ENCODE measurements at places on chromosomes 2 and 18.

DNA sequence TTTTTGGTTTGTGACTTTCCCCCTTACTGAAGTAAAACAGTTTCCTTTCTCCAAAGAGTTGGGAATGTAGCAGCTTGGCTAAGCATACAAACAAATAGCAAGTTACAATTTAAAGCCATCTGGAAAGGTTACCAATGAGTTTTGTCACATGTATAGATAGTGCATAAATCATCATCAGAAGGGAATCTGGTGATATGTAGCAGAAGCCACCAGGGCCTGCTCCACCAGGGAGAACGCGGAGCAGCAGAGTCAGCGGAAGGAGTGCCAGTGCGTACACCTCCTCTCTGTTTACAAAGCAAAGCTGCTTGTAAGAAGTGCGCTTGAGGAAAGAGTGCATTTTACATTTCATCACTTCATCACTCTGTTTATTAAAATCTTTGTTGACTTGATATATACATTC, 240.1 kb downstream of the FAM210A start:
- no peak for DNase-seq

DNA sequence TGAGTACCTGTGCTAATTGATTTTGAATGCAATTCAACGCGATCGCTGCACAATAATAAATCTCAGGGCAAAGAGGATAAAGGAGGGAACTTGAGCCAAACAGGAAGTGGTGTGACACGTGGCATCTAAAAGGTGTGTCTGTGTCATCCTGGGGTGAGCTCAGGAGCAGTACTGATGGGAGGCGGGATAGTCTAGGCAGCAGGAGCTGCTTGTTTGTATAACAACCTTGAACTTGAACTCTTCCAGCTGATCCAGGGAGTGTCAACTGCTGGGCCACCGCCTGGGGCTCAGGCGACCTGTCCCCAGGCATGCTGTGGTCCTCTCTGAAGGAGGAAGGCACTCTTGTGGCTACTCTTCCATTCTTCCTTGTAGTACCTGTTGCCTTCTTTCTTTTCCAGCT, 61.2 kb downstream of the BOD1L2 start:
- no peak for DNase-seq

GRCh38 chr2:221388891-221389290, 183.2 kb downstream of the EPHA4 start:
- DNase-seq = no peak

GRCh38 chr18:59423259-59423658, 64.2 kb upstream of the LMAN1 start:
- DNase-seq = no peak

- no peak for DNase-seq
Observed at GRCh38 chr2:113812204-113812603, 55.8 kb upstream of the SLC35F5 start.

All from stimulated activated CD4-positive, alpha-beta T cell treated with anti-CD3 and anti-CD28 coated beads, TNF-alpha, amount 100 ng/mL, for 1 hour (primary cell).